K562 (cell line): ENCODE measurements at places on chromosomes 5 and 9. TPM values are rescaled to one million over a fixed set of nuclear protein-coding genes. Genes with fewer than 3 reads are reported as not detected.

- no peak overlapping the region for H3K27ac ChIP-seq
- no peak for DNase-seq
- no peaks in the 10 kb centered on the region for H3K36me3 ChIP-seq
These were observed 1.5 kb upstream of the SLC6A3 start for GRCh38 chr5:1446602-1447343.

- H3K4me1 ChIP-seq = peaks cover 6% of the 10 kb centered on the region; the same call in 1 of the 2 replicates
- no peak overlapping the region for H3K4me3 ChIP-seq
- H3K36me3 ChIP-seq = no peaks in the 10 kb centered on the region
- H3K27me3 ChIP-seq = peaks cover 27% of the 10 kb centered on the region
- no peak overlapping the region for H3K27ac ChIP-seq
- DNase-seq = no peak
These were observed 24.7 kb downstream of the SLC6A3 start for GRCh38 chr5:1420211-1421195.

DNA sequence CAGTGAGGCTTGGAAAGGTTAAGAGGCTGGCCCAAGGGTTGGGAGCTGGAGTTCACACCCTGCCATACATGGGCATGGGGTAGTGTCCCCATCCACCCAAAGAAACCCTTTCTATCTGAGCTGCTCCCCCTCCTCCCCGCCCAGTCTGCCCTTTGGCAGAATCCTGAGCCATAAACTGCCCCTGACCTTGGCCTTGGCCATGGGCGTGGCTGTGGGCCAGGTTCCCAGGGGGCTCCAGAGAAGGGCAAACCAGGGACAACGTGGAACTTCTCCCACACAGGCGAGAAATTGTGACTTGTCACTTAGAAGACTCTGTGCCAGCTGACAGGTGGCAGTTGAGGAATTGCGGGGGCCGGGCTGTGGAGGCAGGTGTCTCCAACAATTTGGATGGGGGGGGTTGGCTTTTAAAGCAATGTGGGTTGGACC lies 4.8 kb downstream of the FAM78A start:
- H3K4me3 ChIP-seq = no peak overlapping the region
- H3K27me3 ChIP-seq = no peaks in the 10 kb centered on the region
- peak; percentile 70 for DNase-seq
- peaks cover 47% of the 10 kb centered on the region for H3K4me1 ChIP-seq
- peak overlapping the region; percentile 75 for H3K27ac ChIP-seq

LCN15 gene
- total RNA-seq = not detected in 2 replicates

DNA sequence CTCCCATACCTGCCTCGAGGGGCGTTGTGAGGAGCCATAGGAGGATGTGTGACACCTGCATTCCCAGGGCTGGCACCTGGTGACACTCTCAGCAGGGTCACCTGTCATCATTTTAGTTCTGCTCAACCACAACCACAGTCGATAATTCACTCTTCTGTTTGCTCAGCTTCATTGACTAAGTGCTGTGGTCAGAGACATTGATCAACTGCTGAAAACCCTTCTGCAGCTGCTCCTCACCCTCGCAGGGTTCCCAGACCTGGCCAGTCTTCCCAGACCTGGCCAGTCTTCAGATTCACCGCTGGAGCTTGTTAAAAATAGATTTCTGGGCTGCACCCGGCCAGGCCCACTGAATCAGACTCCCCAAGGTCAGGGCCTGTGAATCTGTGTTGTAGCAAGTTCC lies 92.8 kb downstream of the MVB12B start:
- H3K27ac ChIP-seq = no peak overlapping the region
- H3K27me3 ChIP-seq = peaks cover 71% of the 10 kb centered on the region
- H3K4me3 ChIP-seq = no peak overlapping the region
- H3K4me1 ChIP-seq = no peaks in the 10 kb centered on the region
- H3K36me3 ChIP-seq = no peaks in the 10 kb centered on the region
